ENCODE measurements at places on chromosomes 1 and 21.

DNA sequence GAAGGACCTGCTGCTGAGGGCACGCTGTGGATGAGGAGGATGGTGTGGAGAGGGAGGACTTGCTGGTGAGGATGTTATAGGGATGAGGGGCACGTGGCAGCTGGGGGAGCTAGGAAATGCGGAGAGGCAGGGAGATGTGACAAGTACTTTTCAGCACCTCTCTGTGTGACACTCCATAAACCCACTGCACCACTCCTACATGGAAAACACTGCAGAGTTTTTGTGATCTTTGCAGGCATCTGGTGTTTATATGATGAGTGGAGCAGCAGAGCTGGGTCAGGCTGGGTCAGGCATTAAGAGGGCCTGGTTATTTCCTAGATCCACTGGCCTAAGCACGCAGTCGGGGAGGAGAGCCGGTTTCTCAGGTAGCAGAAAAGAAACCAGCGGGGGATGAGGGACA lies 167.3 kb upstream of the COA6 start:
- no peak for DNase-seq

GRCh38 chr1:202282596-202283283 lies 59.0 kb downstream of the UBE2T start:
- DNase-seq, result peak; percentile 48

DNA sequence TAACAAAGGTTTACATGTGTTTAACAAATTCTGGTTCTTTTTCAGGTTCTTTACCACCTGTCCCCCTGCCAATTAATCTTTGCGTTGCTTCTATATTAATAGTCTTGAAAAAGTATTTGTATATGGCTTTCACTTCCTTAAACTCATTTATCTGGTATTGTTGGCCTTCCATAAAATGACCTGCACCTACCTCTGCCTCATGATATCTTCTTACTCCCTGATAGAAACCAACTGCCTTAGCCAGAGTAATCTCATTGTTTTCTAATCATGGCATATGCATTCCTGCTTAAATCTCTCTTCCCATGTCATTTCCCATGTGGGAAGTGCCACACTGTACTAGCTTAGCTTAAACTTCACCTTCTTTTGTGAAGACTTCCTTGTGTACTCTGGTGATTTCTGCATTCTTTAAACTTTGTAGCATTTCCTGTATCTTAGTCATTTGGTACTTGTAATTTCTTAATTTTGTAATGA lies 8.7 kb downstream of the SMG7 start:
- DNase-seq, result no peak

DNA sequence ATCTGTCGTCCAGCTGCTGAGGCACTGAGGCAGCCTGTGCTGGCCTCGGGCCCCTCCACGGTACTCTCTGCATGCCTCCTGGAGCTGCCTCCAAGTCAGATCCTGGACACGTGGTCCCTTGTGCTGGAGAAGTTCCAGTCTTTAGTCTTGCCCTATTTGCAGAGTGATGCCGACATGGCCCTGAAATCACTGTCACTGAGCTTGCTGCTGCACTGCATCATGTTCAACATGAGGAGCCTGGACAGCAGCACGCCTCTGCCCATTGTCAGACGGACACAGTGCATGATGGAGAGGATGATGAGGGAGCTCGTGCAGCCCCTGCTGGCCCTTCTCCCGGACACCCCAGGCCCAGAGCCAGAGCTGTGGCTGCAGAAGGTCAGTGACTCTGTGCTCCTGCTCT lies 10.0 kb downstream of the URB2 start:
- DNase-seq, result no peak

DNA sequence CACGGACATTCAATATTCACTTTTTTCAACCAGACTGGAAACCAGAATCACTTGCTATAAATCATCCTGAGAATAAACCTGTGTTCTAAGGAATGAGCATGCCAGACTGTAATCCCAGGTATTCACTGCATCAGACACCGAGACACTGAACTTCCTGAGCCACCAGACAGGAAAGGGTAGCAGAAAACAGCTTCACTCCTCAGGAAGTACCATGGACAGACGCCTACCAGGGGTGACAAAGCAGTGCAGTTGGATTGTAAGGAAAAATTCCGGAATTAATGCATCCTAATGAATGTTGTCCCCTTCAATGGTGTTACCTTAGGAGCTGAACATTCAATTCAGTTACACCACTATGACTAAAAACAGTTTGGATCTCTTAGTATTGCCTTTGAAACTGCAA lies 156.1 kb downstream of the PIGK start:
- DNase-seq, result no peak

- DNase-seq, result no peak
Measured at GRCh38 chr1:29706936-29707335, 470.6 kb downstream of the PTPRU start.

GRCh38 chr1:9822897-9823692 lies 670 bp downstream of the CLSTN1 start:
- no peak for DNase-seq

DNA sequence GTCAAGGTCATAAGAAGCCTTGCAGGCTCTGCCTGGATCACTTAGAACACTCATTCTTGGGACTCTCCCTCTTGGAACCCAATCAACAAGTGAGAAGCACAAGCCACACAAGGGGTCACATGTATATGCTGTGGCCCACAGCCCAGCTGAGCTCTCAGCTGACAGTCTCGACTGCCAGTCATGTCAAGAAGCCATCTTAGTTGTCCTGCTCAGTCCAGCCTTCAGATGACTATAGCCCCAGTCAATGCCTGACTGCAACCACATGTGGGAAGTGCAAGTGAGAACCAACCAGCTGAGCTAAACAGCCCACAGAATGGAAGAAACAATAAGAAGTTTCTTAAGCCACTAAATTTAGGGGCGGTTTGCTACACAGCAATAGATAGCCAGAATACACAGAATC lies 356.0 kb downstream of the KCNH1 start:
- DNase-seq, result no peak

DNA sequence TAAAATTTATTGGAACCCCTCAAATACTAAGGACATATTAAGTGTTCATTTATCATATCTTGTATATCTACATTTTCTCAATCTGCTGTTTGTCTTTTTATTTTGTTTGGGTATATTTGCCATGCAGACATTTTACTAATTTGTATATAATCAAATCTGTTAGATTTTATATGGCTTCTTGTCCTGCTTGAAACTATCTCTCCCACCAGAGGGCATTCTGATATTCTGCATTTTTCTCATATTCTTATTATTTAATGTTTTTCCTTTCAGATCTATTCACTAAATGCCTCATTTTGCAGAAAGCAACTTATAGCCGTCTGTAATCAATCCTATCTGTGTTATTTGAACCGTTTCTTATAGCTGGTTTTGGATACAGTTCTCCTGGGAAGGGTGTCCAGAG lies 745.5 kb downstream of the LRRIQ3 start:
- DNase-seq, result no peak

DNA sequence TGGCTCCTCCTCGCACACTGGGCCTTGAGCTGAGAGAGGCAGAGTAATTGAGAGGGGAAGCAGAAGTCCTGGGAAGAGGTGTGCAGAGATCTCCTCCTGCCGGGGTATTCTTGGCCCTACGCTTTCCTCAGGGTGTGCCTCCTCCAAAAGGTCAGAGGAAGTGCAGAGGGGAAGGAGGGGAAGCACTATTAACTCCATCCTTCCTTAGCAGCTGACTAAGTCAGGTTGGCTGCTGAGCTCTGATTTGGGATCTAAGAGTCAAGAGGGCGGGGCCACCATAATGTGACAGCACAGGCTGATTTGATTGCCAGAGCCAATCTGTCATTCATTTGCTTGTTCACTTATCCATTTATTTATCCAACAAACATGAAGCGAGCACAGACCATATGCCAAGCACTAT lies 12.3 kb downstream of the ATP2B4 start:
- peak; percentile 51 for DNase-seq

DNA sequence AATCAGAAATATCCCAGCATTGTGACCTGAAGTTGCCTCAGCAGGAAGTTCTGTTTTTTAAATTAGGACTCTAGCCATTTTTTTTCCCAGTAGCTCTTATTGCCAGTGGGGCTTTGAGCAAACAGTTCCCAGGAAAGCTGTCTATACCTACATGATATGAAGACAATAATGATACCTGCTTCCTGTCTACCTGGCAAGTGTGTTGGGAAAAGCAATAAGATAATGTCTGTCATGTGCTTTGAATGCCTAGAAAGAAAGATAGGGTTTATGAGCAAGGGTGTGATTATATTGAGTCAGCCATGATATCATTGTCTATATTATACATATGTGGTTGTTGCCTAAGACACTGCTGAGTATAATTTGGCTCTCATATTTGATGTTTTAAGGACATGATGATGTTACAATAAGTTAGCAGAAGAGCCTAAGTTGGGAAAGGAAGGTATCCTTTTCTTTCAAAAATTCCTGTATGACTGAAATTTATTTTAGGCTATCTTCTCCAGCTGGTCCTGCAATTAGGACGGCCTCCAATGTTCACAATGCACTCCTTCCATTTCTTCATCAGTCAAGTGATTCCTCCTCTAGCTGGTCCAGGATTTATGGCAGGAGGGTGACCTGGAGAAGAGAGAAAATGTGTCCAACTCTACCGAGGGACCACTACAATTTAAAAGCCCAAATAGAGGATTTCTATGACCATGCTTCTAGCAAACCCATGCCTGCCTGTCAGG lies 99.6 kb upstream of the CDC42BPA start:
- DNase-seq, result no peak
